ENCODE measurements at places on chromosomes 5 and 9.

GRCh38 chr5:169945831-169946261, 34.4 kb downstream of the INSYN2B start:
- peak; percentile 44 for DNase-seq

DNA sequence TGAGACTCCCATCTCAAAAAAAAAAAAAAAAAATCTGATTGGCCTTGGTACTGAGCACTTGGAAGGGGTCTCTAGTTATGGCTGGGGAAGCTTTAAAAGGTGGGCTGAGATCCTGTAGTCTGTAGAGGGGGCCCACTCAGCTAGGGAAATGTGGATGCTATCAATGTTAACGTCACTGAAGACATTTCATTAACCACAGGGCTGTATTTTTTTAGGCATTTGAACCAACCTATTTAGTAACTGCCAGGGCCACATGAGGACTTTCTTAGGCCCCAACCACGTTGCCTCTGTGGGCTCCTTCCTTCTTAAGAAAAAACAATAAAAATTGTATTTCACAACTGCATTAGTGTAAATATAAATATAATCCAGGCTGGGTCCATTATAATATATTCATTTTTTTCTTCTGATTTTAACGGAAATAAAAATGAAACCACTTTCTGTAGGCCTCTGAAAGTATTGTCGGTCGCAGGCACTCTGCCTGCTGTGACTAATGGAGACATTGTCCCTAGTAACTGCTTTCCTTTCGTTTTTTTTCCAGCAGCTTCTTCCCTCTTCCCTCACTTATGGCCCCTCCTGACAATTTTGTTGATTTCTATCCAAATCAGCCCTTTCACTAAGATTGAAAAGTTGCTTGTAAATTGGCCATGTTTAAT, 71.6 kb downstream of the GCNT1 start:
- DNase-seq: no peak

DNA sequence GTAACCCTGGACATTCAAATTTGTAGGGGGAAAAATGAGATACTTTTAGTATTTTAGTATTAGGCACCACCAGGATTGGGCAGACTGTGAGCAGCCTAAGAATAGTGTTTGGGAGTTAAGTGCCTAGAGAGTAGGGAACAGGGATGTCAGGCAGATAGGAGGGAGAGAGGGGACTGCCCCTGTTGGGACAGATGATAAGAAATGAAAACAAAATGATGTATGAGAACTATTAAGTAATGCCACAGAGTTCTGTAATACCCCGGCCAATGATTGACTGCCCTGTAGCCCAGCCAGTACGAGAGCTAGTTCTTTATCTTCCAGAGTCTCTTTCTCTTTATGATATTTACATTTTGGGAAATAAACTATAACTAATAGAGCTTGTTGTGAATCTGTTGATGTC, 24.4 kb downstream of the ARHGAP26 start:
- DNase-seq: no peak

GRCh38 chr5:80127116-80127552, 92.0 kb downstream of the THBS4 start:
- DNase-seq: no peak

GRCh38 chr5:162684145-162684544, 616.6 kb downstream of the GABRG2 start:
- DNase-seq: no peak

DNA sequence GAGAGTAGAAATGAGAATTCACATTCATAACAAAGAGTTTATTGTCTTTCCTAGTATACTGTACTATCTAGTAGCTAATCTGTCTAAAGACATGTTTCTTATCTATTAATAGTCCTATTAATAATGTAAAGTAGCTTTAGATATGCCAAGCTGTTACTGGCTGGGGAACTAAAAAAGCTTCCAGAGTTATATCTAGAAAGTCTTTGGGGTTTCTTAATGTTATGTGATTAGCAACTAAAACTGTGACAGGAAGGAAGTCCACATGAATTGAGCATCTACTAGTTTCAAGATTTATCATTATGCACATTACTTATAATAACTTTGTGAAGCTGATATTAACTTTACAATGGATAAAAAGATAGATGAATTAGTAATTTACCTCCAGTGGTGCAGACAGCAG, 122.7 kb upstream of the CDKN2B start:
- DNase-seq: no peak

- DNase-seq: no peak
Measured at GRCh38 chr9:98538626-98539031, 170.1 kb downstream of the GABBR2 start.

GRCh38 chr5:158943569-158943968, 156.1 kb downstream of the EBF1 start:
- DNase-seq: no peak

DNA sequence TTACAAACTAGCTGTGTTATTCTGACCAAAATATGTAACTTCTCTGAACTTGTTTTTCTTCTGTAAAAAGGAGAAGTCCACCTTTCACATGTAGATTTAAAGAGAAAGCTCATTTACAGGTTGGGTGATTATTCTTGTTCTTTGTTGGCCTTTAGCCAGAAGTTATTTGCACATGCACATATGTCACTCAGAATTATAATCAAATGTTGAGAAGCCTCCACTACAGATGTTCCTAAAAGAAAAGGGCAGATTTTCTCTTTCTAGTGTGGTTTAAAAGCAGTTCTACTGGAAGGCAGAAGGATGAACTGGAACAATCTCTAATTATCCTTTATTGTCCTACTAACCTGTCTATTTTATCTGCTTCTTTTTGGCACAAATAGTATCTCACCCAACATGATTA, 209.8 kb upstream of the ELAVL2 start:
- no peak for DNase-seq

DNA sequence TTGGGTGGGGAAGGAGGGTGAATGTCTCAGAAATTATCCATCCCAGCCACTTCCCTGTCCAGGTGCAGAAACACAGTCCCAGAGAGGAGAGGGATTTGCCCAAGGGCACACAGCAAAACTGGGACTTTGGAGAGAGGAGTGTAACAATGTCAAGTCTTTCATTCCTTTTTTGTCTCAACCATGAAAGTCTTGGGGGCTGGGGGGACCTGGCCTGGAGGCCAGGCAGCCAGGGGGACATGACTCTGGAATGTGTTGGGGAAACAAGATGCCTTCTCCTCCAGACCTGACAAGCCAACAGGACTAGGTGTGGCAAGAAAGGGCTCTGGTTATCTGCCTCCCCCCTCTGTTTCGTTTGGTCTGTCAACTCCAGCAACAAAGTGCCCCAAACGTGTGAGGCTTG, 13.9 kb upstream of the HAND1 start:
- no peak for DNase-seq

- DNase-seq: no peak
Measured at GRCh38 chr5:122436615-122437014, 124.6 kb downstream of the SNCAIP start.

GRCh38 chr5:66960369-66961137, 236.0 kb downstream of the CD180 start:
- no peak for DNase-seq

DNA sequence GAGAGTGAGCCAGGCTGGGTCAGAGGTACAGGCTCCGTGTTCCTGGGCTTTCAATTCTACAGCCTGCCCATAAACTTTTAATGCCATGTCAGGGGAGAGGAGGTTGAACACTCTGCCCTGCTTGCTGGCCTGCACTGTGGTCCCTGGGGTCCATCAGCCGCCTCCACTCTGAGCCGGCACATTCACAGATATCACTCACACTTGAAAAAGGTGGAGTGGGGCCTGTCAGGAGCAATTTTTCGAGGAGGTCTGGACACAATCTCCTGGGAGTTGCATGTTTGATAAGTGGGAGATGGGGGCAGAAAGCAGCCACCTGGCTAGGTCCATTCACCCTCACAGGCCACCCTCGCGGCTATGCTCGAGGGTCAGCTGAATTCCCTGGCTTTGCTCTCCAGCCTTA, 22.9 kb downstream of the S1PR3 start:
- no peak for DNase-seq

- DNase-seq: no peak
Measured at GRCh38 chr5:130337179-130337888, 433.1 kb downstream of the CHSY3 start.

GRCh38 chr5:110361471-110361870, 365.0 kb downstream of the TMEM232 start:
- no peak for DNase-seq

DNA sequence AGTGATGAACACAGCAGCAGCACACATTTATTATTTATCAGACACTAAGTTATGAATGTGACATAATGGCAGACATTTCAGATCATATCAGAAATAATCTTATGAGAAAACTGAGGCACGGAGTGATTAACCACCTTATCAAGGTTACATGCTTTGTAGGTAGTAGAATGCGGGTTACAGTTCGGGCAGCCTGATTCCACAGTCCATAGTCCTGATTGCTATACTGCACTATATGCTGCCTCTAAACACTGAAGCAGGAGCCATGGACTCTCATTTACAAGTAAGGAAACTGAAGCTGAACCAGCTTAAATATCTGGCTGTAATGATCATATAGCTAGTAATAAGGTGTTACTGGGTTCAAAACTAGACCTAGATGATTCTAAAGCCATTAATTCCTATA, 291.3 kb upstream of the ADAMTSL1 start:
- no peak for DNase-seq

GRCh38 chr9:98191671-98192502, 550 bp downstream of the CORO2A start:
- DNase-seq: no peak

DNA sequence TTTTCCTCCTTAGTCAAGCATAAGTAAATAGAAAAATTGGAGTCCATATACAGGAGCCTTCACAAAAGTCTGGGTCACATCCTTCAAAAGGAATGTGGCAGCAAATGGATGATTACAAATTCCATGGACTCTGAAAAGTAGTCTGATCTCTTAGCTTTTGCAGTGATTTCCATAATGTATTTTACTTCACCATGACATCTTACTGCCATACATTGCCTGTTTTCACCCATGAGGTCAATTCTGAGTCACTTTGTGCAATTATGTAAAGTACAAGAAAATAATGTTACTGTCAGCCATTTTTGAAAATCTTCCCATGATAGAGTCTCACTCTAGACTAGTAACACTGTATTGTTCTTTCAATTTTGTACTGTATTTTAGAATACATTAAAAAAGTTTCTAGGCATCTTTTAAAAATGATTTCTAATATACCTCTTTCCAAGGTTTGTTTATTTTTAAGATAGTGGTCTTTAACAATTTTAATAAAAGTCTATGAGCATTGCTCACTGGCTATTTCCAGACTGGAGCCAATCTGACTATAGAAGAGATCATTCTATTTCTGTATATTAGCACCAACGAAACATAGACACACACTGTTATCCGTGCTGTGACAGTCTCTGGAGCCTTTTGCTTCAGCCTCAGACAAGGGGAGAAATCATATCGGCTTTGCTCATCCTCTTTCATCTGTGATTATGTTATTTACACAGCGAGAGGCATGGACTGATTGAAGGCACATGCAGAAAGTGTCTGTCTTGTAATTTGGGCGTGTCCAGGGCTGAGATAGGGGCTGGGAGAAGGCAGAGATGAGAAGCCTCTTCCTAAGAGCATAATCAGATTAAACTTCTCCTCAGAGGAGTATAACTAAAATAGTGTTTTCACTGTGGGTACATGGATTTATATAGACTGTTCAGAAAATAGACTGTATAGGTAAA, 22.9 kb upstream of the ACTBL2 start:
- DNase-seq: no peak

DNA sequence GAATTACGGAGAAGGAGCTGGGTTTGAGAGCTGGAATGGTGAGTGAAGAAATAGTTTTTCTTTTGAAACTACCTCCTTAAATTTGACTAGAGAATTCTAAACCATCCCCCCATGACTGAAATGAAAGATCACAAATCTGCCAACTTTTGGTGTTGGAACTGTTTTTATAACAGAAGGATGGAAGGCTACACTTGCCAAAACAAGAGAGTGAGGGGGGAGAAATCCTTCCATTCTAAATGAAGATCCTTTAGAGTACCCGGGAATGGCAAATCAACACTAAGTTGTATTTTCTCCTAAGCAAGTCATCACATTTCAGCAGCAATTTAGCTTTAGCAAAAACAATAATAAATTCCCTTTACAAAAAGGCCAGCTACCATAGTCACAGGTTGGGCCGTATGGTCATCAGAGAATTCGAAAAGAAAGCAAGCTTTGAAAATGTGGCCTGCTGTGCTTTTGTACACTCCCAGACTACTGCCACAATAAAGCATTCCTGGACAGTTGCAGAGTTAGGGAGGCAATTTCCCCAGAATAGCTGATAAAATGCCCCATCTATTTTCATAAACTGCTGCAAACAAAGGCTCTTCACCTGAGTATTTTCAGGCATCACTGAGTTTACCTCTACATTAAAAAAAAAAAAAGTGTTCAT, 25.0 kb upstream of the FREM1 start:
- DNase-seq: no peak

DNA sequence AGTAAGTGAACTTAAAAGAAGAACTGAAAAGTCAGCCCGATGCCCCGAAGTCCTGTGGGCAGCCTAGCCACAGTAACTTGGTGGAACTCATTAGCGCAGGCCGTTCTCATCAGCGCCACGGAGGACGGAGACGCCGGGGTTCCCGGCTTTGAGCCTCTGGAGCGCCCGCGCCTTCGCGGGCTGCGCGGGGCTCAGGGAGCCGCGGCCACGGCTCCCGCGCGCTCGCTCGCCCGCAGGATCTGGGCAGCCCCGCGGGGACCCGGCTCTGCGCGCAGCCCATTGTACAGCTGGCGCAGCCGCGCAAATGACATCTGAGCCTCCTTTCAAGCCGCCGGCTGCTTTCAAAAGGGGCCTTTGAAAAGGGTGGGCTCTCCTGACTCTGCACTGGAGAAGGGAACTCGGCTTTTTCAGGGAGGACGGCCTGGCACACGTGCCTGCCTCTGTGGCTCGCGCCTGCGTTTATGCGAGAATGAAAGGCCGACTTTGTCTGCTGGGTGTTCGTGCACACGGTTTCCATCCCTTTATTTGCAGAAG, 40.7 kb downstream of the TLR4 start:
- no peak for DNase-seq

GRCh38 chr9:100602342-100602801, 24.5 kb downstream of the CAVIN4 start:
- DNase-seq: no peak

DNA sequence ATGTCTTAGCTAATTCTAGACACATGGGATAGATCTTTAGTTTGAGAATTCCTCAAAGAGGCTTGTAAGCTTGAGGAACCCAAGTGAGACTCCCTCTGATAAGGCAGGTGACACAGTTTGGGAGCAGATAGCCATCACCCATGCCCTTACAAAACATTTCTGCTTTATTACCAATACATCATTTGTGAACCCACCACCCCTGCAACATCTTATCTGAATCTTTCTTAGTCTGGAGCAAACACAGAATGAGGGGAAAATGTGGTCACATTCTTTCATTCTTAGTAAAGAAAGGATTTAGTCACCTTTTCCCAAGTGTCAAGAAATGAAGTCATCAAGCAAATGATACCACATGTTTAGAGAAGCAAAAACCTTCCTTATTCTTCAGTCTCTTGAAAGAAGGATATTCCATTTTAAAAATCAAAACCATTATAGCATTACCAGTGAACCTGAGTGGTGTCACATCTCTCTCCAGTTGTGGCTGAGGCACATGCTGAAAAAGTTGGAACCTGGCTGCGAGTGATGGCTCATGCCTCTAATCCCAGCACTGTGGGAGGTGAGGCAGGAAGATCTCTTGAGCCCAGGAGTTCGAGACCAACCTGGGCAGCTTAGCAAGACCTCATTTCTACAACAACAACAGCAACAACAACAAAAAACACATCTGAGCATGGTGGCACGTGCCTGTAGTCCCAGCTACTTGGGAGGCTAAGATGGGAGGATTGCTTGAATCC, 65.9 kb downstream of the PRKACG start:
- DNase-seq: no peak

Measured in left hindlimb (tissue), 1 donor.